ENCODE measurements at places on chromosomes 5 and 9.

DNA sequence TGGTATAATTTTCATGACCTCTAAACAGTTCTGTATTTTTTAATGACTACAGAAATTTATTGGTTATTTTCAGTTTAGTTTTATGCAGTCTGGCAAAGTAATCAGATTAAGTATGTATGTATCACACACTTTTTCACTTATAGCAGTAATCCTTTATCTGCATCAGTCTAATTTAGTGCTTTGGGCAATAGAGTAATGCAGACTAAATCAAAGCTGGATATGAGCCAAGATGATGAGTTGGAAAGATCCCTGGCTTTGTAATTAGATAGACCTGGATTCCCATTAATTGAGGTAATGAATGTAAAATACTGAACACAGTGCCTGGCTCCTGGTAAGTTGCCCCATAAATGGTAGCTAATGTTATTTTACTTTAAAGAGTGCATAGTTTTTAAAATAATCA lies 215.4 kb upstream of the TLX3 start:
- DNase-seq = peak; percentile 12

- no peak for DNase-seq
These were observed 396.9 kb downstream of the GADD45G start for GRCh38 chr9:90001747-90002146.

- peak; percentile 51 for DNase-seq
These were observed 18.6 kb upstream of the MOB3B start for GRCh38 chr9:27548055-27548741.

DNA sequence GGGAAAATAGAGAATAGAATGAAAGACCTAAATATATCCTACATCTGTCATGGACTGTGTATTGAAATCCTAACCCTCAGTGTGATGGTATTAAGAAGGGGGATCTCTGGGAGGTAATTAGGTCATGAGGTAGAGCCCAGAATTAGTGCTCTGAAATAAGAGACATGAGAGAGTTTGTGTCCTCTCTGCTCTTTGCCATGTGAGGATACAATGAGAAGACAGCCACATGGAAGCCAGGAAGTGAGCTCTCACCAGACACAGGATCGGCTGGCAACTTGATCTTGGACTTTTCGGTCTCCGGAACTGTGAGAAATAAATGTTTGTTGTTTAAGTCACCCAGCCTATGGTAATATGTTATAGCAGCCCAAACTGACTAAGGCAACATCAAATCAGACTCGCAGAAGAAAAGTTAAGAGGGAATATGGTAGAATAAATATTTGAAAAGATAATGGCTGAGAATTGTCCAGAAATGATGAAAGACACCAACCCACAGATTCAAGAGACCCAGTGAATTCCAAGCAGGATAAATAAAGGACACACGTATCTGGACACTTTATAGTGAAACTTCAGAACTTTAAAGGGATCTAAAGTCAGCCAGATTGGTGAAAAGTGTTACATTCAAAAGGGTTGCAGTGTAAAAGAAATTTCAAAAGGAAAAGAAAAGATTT lies 12.7 kb upstream of the SLC36A1 start:
- no peak for DNase-seq

- peak; percentile 84 for DNase-seq
These were observed 892 bp upstream of the TNC start for GRCh38 chr9:115118879-115119218.

DNA sequence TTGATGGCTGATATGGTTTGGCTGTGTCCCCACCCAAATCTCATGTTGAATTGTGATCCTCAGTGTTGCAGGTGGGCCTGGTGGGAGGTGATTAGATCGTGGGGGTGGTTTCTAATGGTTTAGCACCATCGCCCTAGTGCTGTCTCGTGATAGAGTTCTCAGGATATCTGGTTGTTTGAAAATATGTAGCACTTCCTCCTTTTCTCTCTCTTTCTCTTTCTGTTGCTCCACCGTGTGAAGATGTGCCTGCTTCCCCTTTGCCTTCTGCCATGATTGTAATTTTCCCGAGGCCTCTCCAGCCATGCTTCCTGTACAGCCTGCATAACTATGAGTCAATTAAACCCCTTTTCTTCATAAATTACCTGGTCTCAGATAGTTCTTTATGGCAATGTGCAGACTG lies 111.6 kb downstream of the SREK1 start:
- no peak for DNase-seq

DNA sequence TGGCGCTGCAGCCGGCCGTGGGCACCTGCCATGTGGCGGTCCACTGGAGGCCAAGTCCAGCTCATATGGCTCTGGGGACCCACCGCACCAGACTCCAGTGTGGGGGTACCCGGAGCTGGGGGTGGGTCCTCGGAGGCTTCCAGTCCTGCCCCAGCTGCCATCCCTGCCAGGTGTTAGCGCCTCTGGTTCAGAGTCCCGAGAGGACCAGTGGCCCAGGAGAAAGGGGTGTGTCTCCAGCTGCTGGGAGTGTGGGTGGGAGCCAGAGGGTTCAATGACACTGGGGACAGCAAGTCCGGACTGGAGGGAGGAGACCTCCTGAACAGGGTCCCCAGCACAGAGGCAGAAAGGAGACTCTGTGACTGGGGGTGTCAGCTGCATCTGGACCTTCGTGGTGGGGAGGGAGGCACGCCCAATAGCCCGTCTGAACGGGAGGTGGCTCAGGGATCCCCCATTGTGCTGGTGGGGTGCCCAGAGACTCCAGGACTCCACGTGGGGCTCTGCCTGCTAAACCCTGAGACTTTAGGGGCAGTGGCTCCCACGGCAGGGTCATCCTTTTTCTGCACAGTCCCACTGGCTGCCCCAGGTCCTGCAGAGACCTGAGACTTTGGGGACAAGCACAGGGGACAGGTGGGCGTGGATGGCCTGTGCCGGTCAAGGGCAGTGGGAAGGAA lies 2.4 kb upstream of the AHRR start:
- DNase-seq = no peak
